Jurkat, Clone E6-1 (cell line): ENCODE measurements at places on chromosomes 3 and 15.

GRCh38 chr3:48478626-48479555 lies 25.1 kb downstream of the SHISA5 start:
- DNase-seq = peak; percentile 80

DNA sequence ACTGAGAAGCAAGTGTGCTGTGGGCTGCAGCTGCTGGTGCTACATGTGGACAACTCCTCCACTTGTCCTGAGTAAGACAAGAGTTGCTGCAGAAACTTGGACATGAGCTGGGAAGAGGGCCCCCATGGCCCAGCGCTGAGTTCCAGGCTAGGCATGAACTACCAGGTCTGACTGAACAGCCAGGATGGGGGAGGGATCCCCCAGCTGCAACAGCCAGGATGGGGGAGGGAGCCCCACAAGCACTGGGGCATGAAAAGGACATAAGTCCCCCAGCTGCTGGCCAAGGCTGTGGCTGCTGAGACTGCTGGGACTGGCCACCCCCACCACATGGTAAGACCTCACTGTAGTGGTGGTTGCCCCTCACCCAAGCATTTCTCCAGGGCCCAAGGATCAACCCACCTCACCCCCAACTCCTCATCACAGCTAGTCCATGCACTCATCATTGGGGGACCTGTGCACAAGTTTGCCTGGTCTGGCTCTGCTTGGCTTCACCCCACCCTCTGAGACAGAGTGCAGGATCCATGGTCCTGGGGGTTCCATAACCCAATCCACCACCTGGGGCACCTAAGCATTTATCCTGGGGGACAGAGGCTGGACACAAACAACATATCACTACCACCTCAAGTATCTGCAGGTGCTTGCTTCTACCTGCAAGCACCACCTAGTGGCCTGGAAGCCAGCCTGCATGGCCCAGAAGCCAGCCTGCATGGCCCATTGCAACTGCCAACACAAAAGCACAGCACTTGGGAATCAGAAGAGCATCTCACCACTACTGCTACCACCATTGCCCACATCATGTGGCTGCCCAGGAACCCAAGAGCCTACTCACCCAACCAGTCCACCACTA lies 84.5 kb upstream of the STT3B start:
- peak; percentile 49 for DNase-seq

- no peak for DNase-seq
Observed at GRCh38 chr15:65406424-65407000, 16.2 kb downstream of the IGDCC4 start.

GRCh38 chr15:41806291-41807181 lies 21.4 kb upstream of the JMJD7 start:
- no peak for DNase-seq

- no peak for DNase-seq
Observed at GRCh38 chr15:52414936-52415335, 113.7 kb downstream of the MYO5A start.

GRCh38 chr15:56249092-56249491 lies 5.4 kb upstream of the RFX7 start:
- peak; percentile 47 for DNase-seq

- DNase-seq = no peak
Observed at GRCh38 chr15:63998489-63998888, 47.8 kb downstream of the DAPK2 start.

DNA sequence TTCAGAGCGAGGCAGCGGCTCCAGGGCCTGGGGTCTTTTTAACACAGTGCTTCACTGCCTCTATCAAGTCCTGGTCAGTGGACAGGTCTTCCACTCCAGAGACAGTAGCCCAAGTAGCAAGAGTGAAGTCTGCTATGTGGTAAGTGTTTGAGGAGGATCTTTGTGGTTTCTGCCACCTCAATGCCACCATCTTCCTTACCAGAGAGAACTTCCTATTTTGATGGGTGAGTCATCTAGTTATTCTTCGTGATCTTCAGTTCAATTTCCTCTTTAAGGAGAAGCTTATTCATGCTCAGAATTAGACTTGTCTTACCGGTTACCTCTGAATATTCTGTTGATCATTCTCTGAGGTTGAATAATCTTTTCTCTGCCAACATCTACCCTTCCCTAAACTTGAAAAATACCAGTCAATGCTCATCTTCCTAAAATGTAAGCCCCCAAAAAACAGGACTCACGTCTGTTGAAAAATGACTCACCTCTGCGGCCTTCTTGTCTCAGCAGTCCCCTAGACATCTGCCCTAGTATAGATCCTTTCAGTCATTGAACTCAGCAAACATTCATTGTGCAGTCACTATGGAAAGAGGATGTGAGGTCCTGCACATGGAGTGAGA lies 32.2 kb upstream of the BCL6 start:
- peak; percentile 70 for DNase-seq

DNA sequence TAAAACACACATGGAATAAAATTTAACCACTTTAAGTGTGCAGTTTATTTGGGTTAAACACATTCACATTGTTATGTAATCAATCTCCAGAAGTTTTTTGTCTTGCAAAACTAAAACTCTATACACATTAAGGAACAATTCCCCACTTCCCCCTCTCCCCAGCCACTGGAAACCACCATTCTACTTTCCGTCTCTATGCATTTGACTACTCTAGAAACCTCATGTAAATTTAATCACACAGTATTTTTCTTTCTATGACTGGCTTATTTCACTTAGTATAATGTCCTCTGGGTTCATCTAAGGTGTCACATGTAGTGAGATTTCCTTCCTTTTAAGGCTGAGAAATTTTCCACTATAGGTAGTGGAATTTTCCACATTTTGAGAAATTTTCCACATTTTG lies 568.7 kb upstream of the UBE2E2 start:
- DNase-seq = no peak

GRCh38 chr15:65101411-65101890 lies 13.5 kb downstream of the UBAP1L start:
- peak; percentile 41 for DNase-seq

- no peak for DNase-seq
Observed at GRCh38 chr15:86164232-86164898, 84.7 kb downstream of the AGBL1 start.

- DNase-seq = no peak
Observed at GRCh38 chr3:71262364-71263265, 320.9 kb downstream of the FOXP1 start.

GRCh38 chr15:99921101-99921500 lies 187.9 kb upstream of the LYSMD4 start:
- DNase-seq = no peak

- no peak for DNase-seq
Observed at GRCh38 chr3:150759319-150759718, 3.6 kb downstream of the SIAH2 start.

DNA sequence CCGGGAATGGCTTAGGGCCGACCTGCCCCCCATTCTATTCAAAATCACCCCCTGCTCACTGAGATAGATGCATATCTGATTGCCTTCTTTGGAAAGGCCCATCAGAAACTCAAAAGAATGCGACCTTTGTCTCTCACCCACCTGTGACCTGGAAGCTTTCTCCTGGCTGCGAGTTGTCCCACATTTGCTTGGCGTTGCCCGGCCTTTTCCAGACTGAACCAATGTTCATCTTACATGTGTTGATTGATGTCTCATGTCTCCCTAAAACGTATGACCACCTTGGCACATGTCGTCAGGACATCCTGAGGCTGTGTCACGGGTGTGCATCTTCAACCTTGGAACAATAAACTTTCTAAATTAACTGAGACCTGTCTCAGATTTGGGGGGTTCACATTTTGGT lies 3.4 kb upstream of the MUC20 start:
- no peak for DNase-seq

DNA sequence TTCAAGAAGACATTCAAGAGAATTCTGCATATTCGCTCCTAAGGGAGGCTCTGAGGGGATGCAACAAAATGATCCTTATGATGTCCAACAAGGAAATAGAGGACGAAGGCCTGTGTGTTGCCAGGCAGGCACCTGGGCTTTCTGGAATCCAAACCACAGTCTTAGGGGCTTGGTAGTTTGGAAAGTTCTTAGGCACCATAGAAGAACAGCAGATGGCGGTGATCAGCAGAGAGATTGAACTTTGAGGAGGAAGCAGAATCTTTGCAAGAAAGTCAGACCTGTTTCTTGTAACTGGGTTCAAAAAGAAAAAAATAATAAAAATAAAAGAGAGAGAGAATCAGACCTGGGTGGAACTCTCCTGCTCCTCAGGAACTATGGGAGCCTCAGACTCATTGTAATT lies 11.7 kb upstream of the ATG7 start:
- no peak for DNase-seq

GRCh38 chr3:111801693-111802092 lies 57.4 kb upstream of the PHLDB2 start:
- no peak for DNase-seq

DNA sequence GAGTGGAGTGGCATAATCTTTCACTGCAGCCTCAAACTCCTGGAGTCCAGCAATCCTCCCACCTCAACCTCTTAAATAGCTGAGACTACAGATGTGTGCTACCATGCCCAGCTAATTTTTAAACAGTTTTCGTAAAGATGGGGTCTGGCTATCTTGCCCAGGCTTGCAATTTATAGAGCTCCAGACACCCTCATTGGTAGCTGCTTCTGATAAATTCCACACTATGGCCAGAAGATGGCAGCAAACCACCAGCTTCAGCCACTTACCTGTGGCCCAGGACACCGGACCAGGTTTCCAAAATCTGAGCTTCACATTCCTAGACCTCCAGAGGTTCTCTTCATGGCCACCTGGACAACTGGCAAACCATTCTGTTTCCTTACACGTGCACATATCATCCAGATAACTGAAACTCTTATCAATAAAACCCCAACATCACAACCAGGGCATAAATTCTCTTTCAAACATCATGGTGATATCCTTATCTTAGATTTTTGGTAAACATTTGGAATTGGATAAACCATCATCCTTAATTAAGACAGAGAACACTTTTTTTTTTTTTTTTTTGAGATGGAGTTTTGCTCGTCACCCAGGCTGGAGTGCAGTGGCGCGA lies 28.9 kb downstream of the FBXW12 start:
- DNase-seq = peak; percentile 49

GRCh38 chr3:143865302-143865701 lies 17.0 kb upstream of the SLC9A9 start:
- DNase-seq = no peak

GRCh38 chr15:28098360-28098765 lies 752 bp downstream of the OCA2 start:
- DNase-seq = peak; percentile 49
